ENCODE measurements at places on chromosomes 1 and 21.

DNA sequence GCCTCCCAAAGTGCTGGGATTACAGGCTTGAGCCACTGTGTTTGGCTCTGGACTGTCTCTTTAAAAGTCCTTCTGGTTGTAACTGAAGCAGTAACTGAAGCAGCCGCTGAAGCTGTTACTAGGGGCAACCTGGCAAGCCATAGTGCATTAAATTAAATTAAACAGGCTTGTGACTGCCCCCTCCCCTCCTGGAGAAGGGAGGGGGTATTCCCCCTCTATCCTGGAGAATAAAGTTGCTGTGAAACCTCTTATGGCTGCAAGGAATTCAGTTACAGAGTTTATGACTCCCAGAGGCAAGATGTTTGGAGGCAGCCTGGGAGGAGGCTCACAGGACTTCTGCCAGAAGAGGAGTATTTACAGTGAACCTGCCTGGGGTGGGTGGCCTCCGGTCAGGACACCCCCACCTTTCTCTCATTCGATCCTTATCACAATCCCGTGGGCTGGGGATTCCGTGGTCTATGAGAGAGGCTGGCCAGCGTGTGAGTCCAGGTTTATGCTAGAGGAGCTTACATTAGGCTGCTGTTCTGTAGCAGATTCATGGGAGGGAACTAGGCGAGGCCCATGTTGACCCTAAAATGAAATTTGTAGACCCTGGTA, 8.3 kb downstream of the TTC22 start:
- DNase-seq, result no peak

DNA sequence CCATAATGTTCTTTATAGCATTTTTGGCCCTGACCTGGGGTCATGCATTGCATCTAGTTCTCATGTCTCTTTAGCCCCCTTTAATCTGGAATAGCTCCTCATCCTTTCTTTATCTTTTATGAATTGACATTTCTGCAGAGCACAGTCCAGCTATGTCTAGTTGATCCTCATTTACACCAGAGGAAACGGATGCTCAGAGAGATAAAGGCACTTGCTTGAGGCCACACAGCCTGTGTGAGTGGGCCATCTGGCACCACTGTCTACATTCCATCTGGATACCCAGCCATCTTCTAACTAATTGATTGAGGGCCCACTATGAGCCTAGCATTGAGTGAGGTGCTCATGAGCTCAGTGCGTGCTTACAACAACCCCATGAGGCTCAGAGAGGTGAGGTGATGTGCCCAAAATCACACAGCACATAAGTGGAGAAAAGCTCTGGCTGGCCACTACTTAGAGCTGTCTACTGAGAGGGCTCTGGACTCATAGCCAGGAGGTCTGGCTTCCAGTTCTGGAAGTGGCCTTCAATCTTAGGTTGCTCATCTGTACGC, 3.5 kb downstream of the HPCA start:
- DNase-seq, result no peak

- no peak for DNase-seq
These were observed 37.1 kb downstream of the EIF2B3 start for GRCh38 chr1:44949286-44949685.

DNA sequence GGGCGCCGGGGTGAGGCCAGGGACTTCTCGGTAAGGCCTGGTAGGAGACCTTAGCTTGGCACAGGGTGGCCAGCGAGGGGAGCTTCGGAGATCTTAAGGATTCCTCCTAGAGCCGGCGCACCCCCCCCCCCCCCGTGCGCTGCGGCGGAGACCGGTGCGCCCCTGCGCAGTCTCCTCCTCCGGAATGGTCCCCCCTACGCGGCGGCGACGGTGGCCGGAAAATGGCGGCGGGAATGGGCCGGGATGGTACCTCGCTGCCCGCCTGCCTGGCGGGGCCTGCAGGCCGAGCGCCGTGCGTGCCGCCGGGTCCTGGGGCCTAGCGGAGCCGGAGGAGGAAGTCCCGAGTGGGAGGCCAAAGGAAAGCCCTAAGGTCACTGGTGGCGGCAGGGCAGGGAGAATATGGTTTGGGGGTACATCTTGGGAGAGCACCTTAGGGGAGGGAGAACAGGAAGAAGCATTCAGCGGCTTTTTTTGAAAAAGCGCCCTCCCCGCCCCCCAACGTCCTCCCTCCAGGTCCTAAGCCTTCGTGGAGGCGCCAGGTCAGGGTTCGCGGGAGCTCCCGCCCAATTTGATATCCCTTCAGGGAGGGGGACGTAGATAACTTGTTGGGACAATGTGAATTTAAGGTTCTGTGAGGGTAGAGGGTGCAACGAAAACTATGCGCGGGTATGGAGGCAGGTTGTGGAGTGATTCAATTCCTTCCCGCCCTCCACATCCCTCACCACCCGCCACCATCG, 429 bp downstream of the SRRM1 start:
- DNase-seq, result no peak

- DNase-seq, result no peak
These were observed 344.6 kb upstream of the LYPLAL1 start for GRCh38 chr1:218829097-218829496.

DNA sequence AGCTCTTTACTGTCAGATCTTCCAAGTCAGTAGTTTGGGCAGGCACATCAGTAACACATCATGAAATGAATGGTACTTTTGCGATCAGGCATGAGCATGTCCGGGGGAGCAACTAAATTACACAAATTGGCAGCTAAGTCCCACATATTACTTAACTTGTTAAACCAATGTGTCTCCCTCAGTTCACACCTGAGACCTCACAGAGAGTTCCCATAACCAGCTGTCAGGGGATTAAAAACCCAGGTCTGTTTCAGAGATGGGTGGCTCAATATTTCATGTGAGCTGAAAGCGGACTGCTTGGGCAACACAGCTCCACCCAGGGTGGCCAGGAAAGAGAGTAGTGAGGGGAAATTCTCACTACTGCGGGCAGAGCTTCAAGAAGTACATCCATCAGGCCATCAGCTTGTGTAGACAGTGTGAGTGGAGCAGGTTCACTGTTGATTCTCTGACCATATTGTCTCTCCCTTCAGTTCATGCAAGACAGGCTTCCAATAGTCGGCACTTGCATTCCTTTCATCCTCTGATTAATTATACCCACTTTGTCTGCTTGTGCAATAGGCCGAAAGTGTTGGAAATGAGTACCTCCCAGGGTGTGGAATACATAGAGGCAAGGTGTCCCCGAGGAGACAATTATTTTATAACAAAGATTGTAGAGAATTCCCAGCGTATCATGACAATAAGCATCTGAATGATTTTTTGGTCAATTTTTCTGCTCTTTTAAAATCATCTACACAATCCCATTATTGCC, 139.9 kb downstream of the PTGER3 start:
- no peak for DNase-seq

- DNase-seq, result no peak
These were observed 72.0 kb downstream of the DAP3 start for GRCh38 chr1:155760751-155761475.

DNA sequence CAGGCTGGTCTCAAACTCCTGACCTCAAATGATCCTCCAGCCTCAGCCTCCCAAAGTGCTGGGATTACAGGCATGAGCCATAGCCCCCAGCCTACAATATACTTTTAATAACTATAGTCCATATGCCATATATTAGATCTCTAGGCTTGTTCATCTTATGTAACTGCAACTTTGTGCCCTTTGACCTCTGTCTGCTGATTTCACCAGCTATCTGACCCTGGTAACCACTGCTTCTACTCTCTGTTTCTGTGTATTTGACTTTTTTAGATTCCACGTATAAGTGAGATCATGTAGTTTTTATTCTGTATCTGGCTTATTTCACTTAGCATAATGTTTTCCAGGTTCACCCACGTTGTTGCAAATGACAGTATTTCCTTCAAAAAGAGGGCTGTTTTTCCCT, 25.5 kb downstream of the STUM start:
- no peak for DNase-seq
